ENCODE measurements at places on chromosomes 11 and 22.

DNA sequence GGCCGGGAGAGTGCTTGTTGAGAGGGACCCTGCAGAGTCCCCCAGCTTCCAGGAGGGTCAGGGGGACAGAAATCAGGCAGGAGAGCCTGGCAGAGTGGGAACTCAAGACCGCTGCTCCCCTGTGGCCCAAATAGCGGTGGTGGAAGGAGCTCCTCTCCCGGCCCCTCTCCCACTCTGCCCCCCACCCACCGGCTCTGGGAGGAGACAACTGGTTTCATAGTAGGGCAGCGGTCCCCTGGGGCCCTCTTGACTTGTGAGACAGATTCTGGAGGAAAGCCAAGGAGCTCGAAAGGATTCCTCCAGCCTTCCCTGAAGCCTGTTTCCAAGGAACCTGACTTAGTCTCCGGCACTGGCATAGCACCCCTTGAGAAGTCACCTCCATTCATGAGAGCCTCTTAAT is 10.1 kb downstream of the PKNOX2 start:
- no peak overlapping the region for H3K27ac ChIP-seq
- H3K4me1 ChIP-seq: peaks cover 18% of the 10 kb centered on the region
- DNase-seq: no peak
- no peak overlapping the region for H3K4me3 ChIP-seq
- no peaks in the 10 kb centered on the region for H3K36me3 ChIP-seq
- H3K27me3 ChIP-seq: no peaks in the 10 kb centered on the region

DNA sequence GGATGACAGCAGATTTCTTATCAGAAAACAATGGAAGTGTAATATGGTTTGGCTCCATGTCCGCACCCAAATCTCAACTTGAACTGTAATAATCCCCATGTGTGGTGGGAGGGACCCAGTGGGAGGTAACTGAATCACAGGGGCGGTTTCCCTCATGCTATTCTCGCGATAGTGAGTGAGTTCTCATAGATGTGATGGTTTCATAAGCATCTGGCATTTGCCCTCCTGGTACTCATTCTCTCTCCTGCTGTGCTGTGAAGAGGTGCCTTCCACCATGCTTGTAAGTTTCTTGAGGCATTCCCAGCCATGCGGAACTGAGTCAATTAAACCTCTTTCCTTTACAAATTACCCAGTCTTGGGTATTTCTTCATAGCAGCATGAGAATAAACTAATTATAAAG is 81.0 kb upstream of the SCUBE2 start:
- H3K36me3 ChIP-seq: peaks cover 69% of the 10 kb centered on the region
- no peaks in the 10 kb centered on the region for H3K27me3 ChIP-seq
- H3K27ac ChIP-seq: no peak overlapping the region
- H3K4me1 ChIP-seq: no peaks in the 10 kb centered on the region
- no peak overlapping the region for H3K4me3 ChIP-seq

GRCh38 chr11:15180212-15180792 is 65.6 kb downstream of the INSC start:
- H3K27me3 ChIP-seq: no peaks in the 10 kb centered on the region
- no peaks in the 10 kb centered on the region for H3K4me1 ChIP-seq
- H3K36me3 ChIP-seq: no peaks in the 10 kb centered on the region
- no peak overlapping the region for H3K4me3 ChIP-seq
- H3K27ac ChIP-seq: no peak overlapping the region

DNA sequence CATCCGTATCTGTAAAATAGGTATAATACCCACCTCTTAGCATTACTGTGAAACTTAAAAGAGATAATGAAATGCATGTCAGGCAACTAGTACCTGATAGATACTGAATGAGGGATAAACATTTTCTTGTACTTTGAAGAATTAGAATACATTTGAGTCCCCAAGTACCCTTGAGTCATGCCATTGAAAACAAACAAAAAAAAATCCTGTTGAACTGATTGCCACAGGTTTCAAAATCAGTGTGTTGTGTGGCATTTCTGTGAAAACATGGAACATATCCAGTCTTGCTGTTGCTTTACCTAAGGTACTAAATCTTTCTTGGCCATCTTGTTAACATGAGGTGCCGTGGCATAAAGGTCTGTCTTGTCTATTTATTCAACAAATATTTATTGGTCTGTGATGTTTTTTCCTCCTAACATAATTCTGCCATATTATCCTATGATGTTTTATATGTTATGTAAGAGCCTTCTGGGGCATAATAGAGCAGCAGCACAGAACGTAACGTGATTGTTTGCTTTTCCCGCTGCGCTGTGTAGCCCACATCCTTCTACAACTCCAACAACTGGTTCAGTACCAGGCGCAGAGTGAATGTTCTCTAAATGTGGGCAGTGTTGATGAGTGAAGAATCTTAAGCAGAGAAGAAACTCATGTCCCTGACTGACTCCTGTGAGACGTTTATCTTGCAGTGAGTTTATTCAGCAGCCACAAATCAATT is 79.3 kb upstream of the RAB1B start:
- H3K27me3 ChIP-seq: no peaks in the 10 kb centered on the region

- no peak overlapping the region for H3K4me3 ChIP-seq
- no peaks in the 10 kb centered on the region for H3K36me3 ChIP-seq
- peaks cover 11% of the 10 kb centered on the region for H3K4me1 ChIP-seq
- H3K27me3 ChIP-seq: no peaks in the 10 kb centered on the region
- H3K27ac ChIP-seq: peak overlapping the region; percentile 82
- DNase-seq: peak; percentile 95
Measured at GRCh38 chr22:31313366-31314147, 21.3 kb upstream of the PIK3IP1 start.

GRCh38 chr11:129042503-129042902 is 99.8 kb upstream of the TP53AIP1 start:
- no peaks in the 10 kb centered on the region for H3K36me3 ChIP-seq
- no peaks in the 10 kb centered on the region for H3K4me1 ChIP-seq
- H3K27me3 ChIP-seq: no peaks in the 10 kb centered on the region
- no peak for DNase-seq
- H3K4me3 ChIP-seq: no peak overlapping the region

GRCh38 chr11:68142028-68142412 is 20.8 kb upstream of the CHKA start:
- H3K36me3 ChIP-seq: no peaks in the 10 kb centered on the region
- H3K4me1 ChIP-seq: peaks cover 66% of the 10 kb centered on the region
- peak overlapping the region; percentile 69 for H3K27ac ChIP-seq
- DNase-seq: no peak

GRCh38 chr11:122159861-122160260 is 43.8 kb upstream of the BLID start:
- DNase-seq: no peak
- H3K27ac ChIP-seq: peak overlapping the region; percentile 78
- no peaks in the 10 kb centered on the region for H3K36me3 ChIP-seq
- H3K27me3 ChIP-seq: no peaks in the 10 kb centered on the region
- no peak overlapping the region for H3K4me3 ChIP-seq

GRCh38 chr22:29014293-29014692 is 47.3 kb downstream of the C22orf31 start:
- H3K27me3 ChIP-seq: no peaks in the 10 kb centered on the region
- H3K4me3 ChIP-seq: no peak overlapping the region

- no peak overlapping the region for H3K4me3 ChIP-seq
- no peak for DNase-seq
- no peaks in the 10 kb centered on the region for H3K27me3 ChIP-seq
- H3K4me1 ChIP-seq: no peaks in the 10 kb centered on the region
Measured at GRCh38 chr22:27445881-27446280, 355.7 kb downstream of the MN1 start.

- H3K4me1 ChIP-seq: peaks cover 4% of the 10 kb centered on the region
- H3K4me3 ChIP-seq: no peak overlapping the region
- no peak for DNase-seq
- H3K27me3 ChIP-seq: no peaks in the 10 kb centered on the region
Measured at GRCh38 chr11:71154261-71154805, 98.0 kb downstream of the SHANK2 start.

DNA sequence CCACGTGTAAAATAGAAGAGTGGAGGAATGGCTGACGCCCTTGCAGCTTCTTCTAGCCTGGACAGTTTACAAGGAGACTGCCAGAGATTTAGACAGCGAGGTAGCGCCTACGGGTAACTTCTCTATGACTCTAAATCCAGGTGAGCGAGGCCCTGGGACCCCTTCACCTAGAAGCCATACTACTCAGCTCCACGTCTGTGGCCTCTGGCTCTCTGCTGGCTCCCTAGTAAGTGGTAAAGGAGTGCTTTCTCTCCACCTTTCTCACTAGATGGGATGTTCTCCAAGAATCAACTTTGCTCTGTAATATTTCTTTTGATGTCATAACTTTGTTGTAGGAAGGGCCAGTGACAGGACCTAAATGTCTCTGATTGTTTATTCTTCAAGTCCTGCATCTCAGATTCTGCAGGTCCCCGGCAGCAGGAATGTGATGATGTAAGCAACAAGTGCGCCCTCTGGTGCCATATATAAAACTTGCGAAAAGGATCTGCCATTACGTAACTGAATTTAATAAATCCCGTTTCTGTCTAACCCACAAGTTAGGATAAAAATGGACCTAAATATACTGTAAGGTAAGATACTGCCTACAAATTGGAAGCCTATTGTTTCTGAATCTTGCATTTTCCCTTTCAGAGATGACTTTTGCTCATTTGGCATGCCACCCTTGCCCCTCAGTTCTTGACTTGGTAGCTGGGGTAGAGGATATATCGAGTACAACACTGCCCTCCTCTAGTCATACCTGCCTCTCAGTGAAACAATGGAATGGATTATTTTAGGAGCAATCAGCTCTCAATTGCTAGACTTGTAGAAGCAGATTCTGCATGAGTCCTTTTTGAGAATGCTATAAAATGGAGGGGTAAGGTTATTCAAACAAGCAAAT is 11.0 kb upstream of the PTPN5 start:
- H3K4me3 ChIP-seq: no peak overlapping the region
- peak; percentile 52 for DNase-seq
- H3K27ac ChIP-seq: no peak overlapping the region
- H3K36me3 ChIP-seq: no peaks in the 10 kb centered on the region

GRCh38 chr11:82663535-82663934 is 70.1 kb downstream of the FAM181B start:
- H3K36me3 ChIP-seq: no peaks in the 10 kb centered on the region
- no peak overlapping the region for H3K4me3 ChIP-seq
- DNase-seq: no peak
- no peak overlapping the region for H3K27ac ChIP-seq

GRCh38 chr11:68090706-68091105 is 30.5 kb downstream of the CHKA start:
- no peaks in the 10 kb centered on the region for H3K27me3 ChIP-seq
- no peak overlapping the region for H3K4me3 ChIP-seq
- DNase-seq: no peak
- peak overlapping the region; percentile 73 for H3K27ac ChIP-seq
- H3K36me3 ChIP-seq: peaks cover 11% of the 10 kb centered on the region

- H3K27ac ChIP-seq: peak overlapping the region; percentile 25
- no peaks in the 10 kb centered on the region for H3K36me3 ChIP-seq
- H3K4me1 ChIP-seq: peaks cover 7% of the 10 kb centered on the region
Measured at GRCh38 chr11:121478226-121478894, 25.6 kb upstream of the SORL1-AS1 start.

DNA sequence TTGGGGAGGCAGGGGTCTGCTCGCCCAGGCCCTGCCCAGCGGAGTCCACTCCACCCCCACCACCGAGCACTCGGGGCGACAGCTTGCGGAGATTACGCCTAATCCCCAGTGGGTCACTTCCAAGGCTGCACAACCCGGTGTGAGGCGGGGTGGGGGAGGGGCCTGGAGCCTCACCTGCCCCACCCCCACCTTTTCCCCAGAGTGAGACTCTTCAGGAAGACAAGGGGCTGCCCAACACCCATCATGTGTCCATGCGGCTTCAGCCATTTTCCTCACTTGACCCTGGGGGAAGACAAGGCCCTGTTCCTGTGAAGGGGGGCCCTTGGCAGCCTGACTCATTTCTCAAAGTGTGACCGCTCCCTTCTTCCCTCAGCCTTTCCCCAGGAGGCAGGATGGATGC is 12.5 kb downstream of the SYNGR1 start:
- no peak overlapping the region for H3K4me3 ChIP-seq
- H3K36me3 ChIP-seq: peaks cover 19% of the 10 kb centered on the region
- no peak overlapping the region for H3K27ac ChIP-seq
- H3K4me1 ChIP-seq: peaks cover 11% of the 10 kb centered on the region

DNA sequence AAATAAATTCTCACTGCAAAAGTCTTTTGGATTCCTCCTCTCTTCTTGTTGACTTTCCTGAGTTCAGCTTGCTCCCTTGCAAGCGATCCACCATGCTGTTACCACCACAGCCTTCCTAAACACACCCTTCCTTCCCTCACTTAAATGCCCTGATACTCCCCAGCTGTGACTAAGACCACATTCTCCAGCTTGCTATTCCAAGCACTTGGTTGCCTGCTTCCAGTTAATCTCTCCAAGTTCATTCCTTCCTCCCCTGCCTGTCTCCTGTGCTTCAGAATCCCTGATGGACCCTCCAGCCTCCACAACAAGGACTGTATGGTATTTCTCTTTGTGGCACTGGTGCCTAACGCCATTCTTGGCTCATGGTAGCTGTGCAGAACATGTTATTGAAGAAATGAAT is 603.9 kb upstream of the CADM1 start:
- H3K4me3 ChIP-seq: no peak overlapping the region
- H3K27me3 ChIP-seq: no peaks in the 10 kb centered on the region
- H3K36me3 ChIP-seq: no peaks in the 10 kb centered on the region
- no peak overlapping the region for H3K27ac ChIP-seq
- no peaks in the 10 kb centered on the region for H3K4me1 ChIP-seq
- DNase-seq: no peak

GRCh38 chr11:40302669-40303068 is 1156.8 kb downstream of the LRRC4C start:
- peak; percentile 39 for DNase-seq
- no peaks in the 10 kb centered on the region for H3K4me1 ChIP-seq
- H3K4me3 ChIP-seq: no peak overlapping the region
- H3K36me3 ChIP-seq: no peaks in the 10 kb centered on the region

DNA sequence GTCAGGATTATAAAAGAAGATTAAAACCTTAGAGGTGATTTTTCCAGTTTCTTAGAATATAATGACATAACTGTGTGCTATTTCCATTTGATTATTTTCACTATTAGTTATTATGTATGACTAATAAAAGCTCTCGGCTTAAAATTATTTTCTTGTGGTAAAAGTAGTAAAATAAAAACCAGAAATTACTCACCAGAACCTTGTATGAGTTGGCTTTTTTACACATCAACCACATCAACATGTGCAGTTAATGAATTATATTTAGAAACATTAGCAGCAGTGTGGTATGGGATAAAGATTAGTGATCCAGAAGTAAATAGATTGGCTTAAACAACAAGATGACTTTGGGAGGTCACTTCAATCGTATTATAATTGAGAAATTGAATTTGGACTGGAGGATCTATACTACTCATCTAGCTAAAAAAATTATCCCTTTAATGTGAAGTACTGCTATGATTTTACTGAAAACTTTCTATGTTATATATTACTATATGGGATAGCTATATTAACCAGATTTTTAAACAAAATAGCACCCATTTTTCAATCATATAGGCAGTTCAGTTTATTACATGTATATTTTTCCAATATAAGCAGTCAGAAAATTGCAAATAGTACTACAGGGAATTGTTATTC is 2.8 kb upstream of the BCO2 start:
- H3K27ac ChIP-seq: no peak overlapping the region
- H3K4me1 ChIP-seq: peaks cover 17% of the 10 kb centered on the region
- H3K27me3 ChIP-seq: no peaks in the 10 kb centered on the region
- DNase-seq: no peak

DNA sequence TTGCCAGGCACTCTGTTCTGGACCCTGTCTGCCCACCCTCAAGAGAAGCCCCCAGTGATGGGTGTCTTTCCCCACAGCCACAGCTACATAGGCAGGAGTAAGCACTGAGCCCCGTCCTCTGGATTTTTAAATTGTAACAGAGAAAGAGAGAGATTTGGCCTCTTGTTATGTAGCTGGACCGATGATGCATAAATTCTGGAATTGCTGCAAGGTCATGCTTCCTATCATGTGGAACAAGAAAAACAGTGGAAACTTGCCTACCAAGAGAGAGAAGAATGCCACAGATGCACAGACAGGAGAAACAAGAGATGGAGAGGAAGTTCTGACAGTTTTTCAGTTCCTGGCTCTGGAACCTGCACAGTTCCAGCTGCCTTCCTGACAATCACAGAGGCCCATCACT is 150.2 kb downstream of the ETS1 start:
- no peak overlapping the region for H3K27ac ChIP-seq
- H3K27me3 ChIP-seq: no peaks in the 10 kb centered on the region
- H3K4me3 ChIP-seq: no peak overlapping the region

Data from stomach (tissue), 19 donors.